ENCODE measurements at places on chromosomes 2 and 18. TPM values are rescaled to one million over a fixed set of nuclear protein-coding genes. Genes with fewer than 3 reads are reported as not detected.

Gene WDR35
- 6.4 TPM for total RNA-seq

Gene PARD6G
- total RNA-seq: not detected

Gene DIPK1C
- not detected for total RNA-seq

Gene DCDC2C
- not detected for total RNA-seq

Gene AKAIN1
- total RNA-seq: not detected

- no peak for DNase-seq
These were observed 65.0 kb downstream of the MAPRE2 start for GRCh38 chr18:35106013-35106844.

GRCh38 chr2:164808776-164809175, 32.8 kb downstream of the COBLL1 start:
- no peak for DNase-seq

DNA sequence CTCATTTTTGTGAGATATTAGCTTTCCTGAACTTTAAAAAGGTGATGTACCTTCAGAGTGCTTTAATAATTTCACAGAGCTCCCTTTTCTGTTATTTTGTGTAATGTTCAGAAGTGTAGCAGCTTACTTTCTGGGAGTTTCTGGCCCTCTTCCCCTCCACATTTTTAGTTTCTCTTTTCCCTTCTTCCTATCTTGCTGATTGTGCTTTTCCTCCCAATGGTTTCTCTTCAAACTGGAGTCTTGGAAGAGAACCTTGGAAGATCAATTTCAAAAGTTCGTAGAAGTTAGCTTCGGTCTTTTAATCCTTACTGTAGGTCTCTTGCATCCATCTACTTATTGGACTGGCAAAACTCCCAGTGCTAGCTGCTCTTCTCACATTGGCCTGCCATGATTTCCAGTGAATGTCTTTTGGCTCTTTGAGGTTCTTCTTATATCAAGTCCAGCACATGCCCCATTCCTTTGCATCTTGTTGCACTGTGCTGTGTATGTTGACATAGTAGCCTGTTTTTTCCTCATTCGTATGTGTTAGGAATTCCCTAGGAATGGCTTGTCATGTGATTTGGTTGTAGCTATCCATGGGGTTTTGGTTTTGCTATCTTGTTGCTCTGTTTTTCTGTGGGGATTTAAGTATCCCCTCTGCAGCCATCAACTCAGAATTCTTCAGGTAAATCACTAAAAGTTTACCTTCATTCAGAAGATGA, 7.8 kb downstream of the CCNT2 start:
- no peak for DNase-seq

Measured in natural killer cell treated with Interleukin-12 subunit alpha and Interleukin-12 subunit beta and Interleukin-15 and Interleukin-18, amount 100 ng/mL, for 72 hours (primary cell).